ENCODE measurements at places on chromosomes 11 and 22.

DNA sequence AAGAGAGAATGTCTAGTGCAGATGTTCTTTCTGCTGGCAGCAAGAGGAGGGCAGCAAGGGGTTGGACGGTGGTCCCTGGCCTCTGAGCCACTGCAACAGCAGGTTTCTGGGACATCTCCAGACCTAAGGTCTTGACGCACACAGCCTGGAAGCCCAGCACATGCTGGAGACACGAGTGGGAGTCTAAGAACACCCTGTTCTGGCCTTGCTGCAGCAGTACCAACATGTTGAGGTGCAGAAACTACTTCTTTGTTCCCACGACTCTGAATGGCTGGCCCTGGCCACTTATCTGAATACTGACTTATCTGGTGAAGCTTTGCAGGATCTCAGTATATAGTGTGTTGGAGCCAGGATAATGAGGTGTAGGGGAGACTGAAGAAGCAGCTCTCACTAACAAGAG, 6.8 kb downstream of the MICAL2 start:
- DNase-seq: no peak

GRCh38 chr11:93089474-93090102, 108.2 kb downstream of the SLC36A4 start:
- no peak for DNase-seq

- DNase-seq: no peak
These were observed 36.3 kb downstream of the HORMAD2 start for GRCh38 chr22:30116362-30117117.

DNA sequence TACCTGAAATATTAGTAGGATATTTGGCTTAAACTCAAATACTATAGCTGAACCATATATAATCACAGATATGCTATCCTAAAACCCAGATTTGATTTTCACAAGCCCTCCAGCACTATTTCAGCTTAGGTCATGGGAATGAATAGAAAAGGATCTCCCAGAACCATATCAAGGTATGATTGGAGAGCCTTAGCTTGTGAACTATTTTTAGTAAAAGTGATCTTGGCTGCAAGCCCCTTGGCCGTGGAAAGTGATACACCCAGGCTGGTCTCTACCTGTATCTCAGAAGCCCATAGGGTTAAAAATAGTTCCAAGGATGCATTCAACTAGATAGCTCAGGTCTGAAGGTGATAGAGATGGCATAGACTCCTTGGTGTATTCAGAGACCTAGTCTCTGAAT, 9.7 kb downstream of the KIF18A start:
- no peak for DNase-seq

DNA sequence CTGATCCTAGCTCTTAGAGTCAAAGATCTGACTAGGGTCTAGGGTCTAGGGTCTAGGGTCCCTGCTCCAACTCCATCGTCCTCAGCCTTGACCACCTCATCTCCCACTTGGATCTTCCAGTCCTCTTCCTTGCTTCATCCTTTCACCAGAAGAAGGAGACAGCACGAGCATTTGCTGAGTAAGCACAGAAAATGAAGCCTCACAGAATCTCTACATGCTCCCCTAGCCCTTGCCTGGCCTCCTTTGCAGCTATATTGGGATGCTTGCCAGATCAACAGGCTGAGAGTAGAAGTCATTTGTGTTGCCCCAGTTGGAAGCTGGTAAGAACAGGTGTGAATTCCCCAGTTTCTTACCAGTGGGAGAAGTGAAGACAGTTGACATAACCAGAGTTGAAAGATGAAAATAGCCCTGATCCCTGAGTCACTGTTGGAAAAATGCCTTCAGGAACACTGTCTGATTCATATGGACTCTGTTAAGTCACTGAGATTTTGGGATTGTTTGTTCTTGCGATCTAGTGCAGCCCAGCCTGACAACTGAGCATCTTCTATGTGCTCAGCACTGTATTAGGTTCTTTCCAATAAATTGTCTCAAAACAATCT, 552.5 kb downstream of the INSC start:
- no peak for DNase-seq
